ENCODE measurements at places on chromosomes 2 and 18.

- DNase-seq: no peak
These were observed 94.5 kb downstream of the COPS8 start for GRCh38 chr2:237180187-237180586.

DNA sequence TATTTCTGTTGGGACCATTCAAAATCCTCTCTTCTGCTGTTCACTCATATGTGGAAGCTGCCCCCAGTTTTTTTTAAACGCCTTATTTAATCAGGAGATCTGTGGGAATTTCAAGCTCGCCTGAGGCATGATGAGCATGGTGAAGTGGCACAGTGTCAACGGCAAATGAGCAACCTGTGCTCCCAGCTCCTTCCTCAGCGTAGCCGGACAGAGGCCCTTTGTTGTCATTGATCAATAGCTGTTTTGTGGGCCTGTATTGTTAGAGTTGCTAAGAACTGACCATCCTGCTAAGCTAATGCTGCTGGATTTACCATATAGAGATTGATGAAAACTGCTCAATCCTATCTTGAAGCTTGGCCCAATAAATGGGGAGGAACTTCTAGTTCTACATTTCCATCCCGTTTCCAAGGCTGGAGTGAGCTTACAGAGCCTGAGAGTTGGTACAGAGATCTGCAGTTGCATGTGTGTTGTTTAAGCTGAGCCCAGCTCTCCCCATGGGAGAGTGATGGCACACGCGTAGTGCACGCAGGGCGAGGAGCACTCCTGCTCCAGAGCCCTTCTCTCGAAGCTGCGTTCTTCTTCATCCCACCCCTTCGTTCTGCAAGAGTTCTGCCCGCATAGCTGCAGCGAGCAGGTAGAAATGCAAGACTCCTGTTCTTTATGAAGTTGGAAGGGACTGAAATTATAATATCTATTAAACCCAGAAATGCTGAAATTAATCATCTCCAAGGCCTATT is 108.8 kb downstream of the RTN4 start:
- DNase-seq: no peak

GRCh38 chr2:168230389-168230788 is 17.0 kb downstream of the STK39 start:
- DNase-seq: no peak

- DNase-seq: no peak
These were observed 504.2 kb downstream of the TDRD15 start for GRCh38 chr2:21627938-21628337.

- DNase-seq: no peak
These were observed 1.6 kb downstream of the MAP4K4 start for GRCh38 chr2:101698844-101699754.

DNA sequence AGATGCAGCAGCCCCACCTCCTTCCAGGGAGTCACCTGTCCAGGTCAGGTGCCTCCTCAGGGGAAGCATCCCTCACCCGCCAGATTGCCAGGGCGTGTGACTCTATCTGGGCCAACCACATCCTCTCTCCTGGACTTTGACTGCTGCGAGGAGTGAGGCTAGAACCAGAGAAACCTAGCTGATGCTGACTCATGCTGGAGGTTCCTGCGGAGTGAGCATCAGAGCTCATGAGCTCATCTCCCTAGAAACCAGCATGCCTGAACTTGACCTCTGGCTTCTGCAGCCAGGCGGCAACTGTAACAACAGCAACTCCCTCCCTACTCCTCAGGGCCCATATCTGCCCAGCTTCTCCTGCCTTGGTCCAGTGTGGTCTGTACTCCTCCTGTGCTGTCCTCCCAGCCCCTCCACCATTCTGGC is 28.3 kb upstream of the NT5DC4 start:
- DNase-seq: peak; percentile 95

GRCh38 chr2:10317646-10318045 is 14.9 kb downstream of the HPCAL1 start:
- DNase-seq: no peak

Data from inflammatory macrophage treated with lipopolysaccharide for 4 hours (primary cell).